BJ (cell line): ENCODE measurements at places on chromosomes 6 and 20.

DNA sequence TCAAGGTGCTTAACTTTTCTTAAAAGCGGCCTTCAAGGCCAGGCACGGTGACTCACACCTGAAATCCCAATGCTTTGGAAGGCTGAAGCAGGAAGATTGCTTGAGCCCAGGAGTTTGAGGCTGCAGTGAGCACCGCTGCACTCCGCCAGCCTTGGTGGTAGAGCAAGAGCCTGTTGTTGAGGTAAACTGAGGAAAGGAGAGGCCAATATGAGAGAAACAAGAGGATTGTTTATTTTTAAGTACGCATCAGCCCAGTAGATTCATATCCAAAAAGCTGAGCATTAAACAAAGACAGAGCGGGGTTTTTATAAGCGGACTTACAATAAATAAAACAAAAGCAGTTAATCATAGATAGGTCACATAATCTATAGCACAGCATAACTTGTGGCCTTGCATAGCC, 15.0 kb upstream of the GMPR start:
- no peak for DNase-seq

DNA sequence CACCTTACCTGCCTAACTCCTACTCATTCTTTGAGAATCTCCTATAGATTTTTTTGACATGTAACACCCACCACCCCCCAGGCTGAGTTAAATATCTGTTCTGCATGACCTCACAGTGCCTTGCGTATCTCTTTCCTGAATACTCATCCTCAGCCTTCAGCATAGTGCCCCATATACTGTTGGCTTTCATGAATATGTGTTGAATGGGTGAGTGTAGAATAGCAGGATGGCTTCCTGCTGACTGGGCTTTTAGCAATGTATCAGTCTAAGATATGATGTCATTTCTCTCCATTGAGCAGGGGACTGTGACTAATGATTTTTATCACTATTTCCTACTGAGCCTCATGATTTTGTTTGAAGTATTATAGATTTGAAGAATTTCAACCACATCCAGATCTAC, 361.6 kb upstream of the MARCKS start:
- peak; percentile 33 for DNase-seq

- peak; percentile 73 for DNase-seq
Observed at GRCh38 chr20:45344168-45344860, 3.9 kb downstream of the SDC4 start.

DNA sequence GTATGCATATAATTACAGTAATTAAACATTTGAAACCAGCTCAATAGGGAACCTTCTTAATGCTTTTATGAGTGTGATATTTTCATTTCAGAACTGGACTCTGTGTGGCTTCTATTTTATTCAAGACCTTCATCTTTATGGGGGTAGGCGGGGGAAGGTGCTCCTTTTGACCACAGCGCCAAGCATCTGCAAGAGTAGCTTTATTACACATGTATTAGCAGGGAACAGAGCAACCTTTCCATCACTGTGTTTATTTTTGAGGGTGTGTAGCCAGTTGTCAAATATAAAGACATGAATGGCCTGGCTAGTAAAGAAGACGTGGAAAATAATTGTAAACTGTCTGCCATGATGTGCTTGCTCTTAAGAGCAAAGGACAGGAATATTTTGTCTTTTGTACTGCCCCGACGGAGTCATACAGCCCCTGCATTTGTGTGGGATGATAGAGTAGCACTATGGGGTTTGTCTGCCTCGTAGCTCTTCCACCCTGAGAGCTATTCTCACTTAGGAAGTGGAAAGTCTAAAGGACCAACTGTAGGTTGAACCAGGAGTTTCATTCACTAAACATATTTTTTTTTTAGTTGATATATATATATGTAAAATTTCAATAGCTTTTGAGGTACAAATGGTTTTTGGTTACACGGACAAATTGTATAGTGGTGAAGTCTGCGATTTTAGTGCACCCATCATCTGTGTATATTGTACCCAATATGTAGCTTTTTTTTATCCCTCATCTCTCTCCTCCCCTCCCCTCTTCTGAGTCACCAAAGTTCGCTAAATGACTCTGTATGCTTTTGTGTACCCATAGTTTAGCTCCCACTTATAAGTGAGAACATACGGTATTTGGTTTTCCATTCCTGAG, 91.2 kb downstream of the CARMIL1 start:
- DNase-seq: no peak

- DNase-seq: no peak
Observed at GRCh38 chr6:149750136-149750609, 632 bp downstream of the PCMT1 start.

DNA sequence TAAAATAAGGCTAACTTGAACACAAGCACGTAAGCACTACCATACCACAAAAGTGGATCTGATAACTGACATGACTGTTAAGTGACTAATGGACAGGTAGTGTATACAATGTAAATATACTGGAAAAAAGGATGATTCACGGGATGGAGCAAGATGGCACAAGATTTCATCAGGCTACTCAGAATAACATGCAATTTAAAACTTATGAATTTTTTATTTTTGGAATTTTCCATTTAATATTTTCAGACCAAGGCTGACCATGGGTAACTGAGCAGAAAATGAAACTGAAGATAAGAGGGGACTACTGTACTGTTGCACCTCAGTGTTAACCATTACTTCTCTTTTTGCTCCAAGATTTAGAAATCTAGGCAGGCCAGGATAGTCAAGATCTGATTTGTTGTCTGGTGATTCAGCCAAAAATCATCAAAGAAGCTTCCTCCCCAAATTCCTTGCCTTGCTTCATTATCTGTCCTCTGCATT, 45.4 kb downstream of the TPBG start:
- DNase-seq: no peak
